ENCODE measurements at places on chromosomes 12 and 14. TPM values are rescaled to one million over a fixed set of nuclear protein-coding genes. Genes with fewer than 3 reads are reported as not detected.

HOXC10 gene
- polyA plus RNA-seq, result not detected

GRCh38 chr14:30054201-30054600 lies 126.6 kb upstream of the PRKD1 start:
- no peak overlapping the region for H3K4me3 ChIP-seq
- H3K27me3 ChIP-seq, result no peaks in the 10 kb centered on the region
- no peaks in the 10 kb centered on the region for H3K4me1 ChIP-seq
- DNase-seq, result no peak
- H3K27ac ChIP-seq, result no peak overlapping the region

DNA sequence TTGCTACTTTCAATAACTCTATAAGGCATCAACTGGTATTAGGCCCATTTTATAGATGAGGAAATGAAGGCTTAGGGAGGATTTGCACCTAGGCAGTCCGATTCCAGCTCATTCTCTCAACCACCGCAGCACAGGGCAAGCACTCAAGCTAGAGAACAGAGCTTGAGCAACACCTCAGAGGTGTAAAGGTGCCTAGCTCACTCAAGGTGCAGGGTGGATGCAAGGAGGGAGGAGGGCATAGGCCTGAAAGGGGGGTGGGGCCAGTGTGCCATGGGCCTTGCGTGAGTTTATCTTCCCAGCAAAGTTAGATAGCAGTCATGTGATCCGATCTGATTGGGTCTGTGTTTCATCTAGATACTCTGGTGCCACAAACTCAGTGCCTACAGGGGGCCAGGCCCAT lies 10.2 kb upstream of the EMP1 start:
- H3K27me3 ChIP-seq, result no peaks in the 10 kb centered on the region
- no peaks in the 10 kb centered on the region for H3K36me3 ChIP-seq
- H3K27ac ChIP-seq, result no peak overlapping the region
- H3K4me3 ChIP-seq, result no peak overlapping the region
- no peaks in the 10 kb centered on the region for H3K4me1 ChIP-seq

DNA sequence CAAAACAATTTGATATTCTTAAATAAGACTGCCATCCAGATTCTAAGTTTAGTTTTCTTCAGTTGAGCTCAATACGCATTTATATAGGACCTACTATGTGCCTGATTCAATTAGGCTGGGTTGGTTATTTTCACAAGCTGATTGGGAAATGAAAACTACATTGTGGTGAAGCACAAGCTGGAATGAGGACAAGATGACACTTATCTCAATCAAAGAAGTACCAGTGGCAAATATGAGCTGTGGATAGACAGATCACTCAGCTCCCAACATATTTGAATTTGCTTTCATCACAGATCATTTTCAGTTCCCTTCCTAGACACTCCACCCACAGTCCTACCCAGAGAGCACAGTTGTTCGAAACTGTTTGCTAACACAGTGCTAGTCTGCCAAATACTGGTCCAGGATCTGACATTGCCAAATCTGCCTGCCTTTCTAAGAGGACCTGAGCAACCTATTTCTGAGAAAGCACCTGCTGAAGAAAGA lies 74.7 kb downstream of the LLPH start:
- H3K36me3 ChIP-seq, result no peaks in the 10 kb centered on the region
- H3K27me3 ChIP-seq, result no peaks in the 10 kb centered on the region
- no peak for DNase-seq
- H3K27ac ChIP-seq, result no peak overlapping the region
- H3K4me1 ChIP-seq, result no peaks in the 10 kb centered on the region

ERP29 gene
- polyA plus RNA-seq, result 58.2 TPM

AQP5 gene
- polyA plus RNA-seq, result 1.1 TPM

RNASE7 gene
- polyA plus RNA-seq, result not detected
